ENCODE measurements at places on chromosomes 1 and 21.

DNA sequence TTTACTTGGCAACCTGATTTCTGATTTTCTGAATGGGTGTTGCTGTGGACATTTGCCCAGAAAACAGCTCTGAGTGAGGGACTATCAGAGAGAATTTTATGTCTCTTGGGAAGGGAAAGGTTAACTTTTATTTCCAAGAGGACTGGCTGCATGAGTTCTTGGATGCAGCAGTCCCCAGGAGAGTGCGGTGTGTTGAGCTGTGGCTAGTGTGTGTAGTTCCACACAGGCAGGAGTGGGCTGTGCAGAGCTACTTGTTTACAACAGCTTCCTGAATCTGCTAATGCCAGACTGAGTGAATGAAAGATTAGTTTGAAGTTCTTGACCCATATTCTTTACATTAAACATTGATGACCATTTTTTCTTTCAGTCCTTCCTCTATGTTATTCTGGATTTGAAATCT is 41.0 kb upstream of the APOBEC4 start:
- no peak for DNase-seq

DNA sequence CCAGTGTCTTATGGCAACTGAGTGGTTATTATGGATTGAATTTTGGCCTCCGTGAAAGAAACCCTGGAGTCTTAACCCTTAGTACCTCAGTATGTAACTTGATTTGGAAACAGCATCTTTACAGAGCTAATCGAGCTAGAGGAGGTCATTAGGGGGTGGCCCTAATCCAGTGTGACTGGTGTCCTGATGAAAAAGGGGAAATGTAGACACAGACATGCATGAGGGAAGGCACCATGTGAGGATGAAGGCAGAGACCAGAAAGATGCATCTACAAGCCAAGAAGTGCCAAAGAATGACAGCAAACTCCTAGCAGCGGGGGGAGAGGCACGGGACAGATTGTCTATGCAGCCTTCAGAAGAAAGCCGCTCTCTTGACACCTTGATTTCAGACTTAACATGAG is 14.7 kb downstream of the DOP1B start:
- DNase-seq = no peak

GRCh38 chr1:6588893-6589520 is 9.2 kb downstream of the ZBTB48 start:
- DNase-seq = no peak

DNA sequence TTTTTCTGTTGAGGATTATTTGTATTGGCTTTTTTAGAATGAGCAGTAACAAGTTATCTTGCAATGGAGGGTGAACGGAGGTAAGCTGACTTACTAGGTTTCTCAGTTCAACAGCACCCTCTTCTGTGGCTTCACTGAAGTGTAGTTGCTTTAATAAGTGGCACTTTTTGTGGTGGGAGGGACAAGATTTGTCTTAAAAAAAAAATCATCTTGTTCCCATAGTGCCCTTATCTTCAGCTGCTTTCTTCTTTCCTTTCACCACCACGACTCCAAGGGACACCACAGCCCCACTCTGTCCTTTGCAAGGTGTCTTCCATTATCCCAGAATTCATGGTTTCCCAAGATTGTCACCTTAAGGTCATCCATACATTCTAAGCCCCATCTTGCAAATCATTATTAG is 92.9 kb downstream of the PIGK start:
- no peak for DNase-seq

GRCh38 chr1:39026866-39027507 is 837 bp downstream of the NDUFS5 start:
- no peak for DNase-seq

DNA sequence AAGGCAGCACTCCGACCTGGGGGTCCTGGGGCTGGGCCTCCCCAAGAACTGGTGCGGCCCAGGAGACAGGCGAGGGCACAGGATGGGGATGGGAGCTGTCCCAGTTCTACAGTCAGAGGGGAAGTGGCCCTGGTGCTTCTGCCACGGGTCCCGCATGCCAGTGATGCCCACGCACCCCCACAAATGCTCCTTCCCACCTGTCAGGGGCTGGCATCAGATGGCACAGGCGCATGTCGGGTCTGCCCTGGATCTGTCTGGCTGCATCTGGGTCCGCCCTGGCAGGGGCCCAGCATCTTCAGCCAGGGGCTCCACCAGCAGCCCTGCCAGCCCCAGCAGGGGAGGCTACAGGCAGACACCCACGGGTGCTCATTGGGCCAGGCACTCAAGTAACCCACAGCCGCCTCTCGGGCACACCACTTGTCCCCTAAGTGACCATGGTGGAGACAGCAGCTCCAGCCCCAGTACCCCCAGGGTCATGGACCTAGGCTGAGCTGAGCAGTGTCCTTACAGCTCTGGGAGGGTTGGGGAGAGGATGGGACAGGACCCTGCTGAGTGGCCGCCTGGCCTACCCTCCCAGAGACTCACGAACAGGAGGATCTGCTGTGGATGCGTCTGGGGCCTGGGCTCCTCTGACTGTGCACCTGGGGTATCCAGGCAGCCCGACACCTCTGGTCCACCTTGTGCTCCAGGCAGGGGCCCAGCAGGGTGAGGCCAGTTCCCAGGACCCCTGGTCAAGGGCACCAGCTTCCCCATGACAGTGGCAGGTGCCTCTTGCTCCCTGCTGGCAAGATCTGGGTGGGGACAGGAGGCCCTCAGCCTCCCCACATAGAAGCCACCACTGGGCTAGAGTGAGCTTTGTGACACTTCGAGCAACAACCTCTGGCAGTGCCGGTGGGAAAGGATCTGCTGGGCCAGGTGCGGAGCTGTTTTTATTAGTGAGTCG is 5.4 kb downstream of the SMIM1 start:
- DNase-seq = no peak
